ENCODE measurements at places on chromosomes 2 and 18.

GRCh38 chr2:58930537-58930936 lies 689.4 kb upstream of the FANCL start:
- no peak for DNase-seq

DNA sequence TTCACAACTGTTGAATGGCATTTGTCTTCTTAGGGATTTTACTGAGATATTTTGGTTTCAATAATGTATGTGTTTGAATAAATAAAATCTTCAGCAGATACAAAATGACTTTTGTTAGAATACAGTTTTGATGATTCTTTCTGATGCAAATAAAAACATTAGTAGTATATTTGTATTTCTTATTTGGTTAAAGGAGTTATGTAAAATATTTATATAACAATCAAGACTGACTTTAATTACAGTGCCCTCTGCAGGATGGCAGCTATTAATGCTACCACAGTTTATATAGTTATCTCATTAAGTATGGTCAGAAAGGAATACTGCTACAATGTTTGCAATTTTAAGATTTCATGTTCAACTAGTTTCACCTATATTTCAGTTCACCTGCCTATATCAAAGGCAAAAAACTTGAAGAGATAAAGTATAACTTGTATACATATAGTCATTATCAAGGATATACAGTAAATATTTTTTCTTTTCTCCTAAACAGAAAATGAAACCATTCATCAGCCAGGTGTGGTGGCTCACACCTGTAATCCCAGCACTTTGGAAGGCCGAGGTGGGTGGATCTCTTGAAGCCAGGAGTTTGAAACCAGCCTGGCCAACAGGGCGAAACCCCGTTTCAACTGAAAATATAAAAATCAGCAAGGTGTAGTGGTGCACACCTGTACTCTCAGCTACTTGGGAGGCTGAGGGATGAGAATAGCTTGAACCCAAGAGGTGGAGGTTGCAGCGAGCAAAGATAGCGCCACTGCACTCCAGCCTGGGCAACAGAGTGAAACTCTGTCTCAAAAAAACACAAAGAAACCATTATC lies 19.8 kb downstream of the ARL5A start:
- DNase-seq, result no peak

DNA sequence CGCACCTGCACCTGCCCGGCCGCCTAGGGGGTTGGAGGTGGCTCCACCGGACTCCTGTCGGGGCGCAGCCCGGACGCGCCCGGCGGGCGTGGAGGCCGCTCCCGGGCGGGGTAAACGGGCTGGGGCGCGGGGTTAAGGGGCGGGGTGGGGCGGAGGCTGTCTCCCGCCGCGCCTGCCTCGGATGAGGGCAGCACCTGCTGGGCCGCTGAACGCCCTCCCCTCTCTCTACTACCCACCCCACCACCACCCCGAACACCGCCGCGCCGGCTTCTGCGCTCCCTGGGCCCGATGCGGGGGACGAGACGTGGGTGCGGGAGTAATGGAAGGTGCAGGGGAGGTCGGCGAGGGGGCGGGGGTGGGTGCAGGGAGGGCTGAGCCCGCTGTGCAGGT lies 224.8 kb upstream of the ID2 start:
- DNase-seq, result no peak

DNA sequence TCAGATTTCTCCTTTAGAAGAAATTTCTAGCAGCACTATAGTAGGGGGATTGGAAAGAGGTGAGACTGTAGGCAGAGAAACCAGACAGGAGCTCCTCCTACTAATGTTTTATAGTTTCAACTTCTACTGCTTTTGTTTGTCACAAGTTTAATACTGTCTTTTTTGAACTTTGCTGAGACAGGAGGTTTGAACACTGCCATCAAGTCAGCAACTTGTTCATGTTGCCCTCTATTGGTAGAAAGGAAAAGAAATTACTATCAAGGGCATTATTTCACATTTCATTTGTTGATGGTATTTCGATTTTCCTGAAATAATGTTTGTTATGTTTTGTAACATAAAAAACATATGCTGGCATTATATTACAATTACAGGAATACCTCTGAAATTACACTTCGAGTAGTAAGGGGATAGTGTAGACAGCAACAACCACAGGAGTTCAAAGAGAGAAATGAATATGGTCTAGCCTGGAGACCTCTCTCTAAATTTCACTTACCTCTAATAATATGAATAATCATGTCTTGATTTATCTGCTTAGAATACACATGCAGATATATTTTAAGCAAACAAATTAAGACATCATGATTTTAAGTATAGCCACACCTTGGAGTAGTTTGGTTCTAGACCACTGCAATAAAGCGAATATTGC lies 12.4 kb upstream of the CCDC88A start:
- no peak for DNase-seq

DNA sequence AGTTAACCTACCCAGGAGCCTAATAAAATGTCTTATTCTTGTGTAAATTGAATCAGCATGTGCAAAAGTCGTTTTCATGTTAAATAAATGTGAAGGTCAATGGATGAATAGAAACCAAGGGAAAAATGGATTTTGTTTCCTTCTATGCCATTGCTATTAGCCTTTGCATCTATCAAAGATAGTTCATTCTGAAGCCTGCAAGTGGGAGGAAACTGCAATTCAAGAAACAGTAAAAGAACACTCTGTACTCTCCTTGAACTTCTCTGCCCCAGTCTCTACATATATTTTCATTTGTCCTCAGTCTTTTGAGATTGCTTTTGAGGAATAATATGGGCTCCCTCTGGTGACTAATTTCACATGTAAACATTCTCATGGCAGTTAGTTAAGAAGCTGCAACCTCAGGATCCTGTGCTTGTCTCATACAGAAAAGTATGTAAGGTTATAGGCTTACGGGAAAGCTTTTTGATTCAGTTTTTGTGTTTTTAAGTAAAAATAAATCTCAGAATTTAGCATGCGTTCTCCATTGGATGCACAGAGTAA lies 1590.0 kb upstream of the LRRTM1 start:
- no peak for DNase-seq

DNA sequence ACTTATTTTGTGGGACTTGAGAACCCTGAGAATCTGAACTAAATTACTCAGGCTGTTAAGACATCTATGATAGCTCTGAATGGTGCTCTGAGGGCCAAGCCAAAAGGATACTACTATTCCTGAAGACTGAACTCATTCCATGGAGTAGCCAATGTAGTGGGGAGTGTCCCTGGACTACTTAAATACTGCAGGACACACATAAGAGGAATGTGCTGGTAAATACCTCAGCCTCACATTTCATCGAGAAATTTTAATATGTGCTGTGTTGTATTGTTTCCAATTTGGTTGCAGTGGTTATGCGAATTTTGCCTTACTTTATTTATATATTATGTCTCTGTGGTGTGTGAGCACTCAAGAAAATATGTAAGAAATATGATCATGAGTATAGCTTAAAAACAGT lies 264.4 kb upstream of the FIGN start:
- DNase-seq, result no peak

DNA sequence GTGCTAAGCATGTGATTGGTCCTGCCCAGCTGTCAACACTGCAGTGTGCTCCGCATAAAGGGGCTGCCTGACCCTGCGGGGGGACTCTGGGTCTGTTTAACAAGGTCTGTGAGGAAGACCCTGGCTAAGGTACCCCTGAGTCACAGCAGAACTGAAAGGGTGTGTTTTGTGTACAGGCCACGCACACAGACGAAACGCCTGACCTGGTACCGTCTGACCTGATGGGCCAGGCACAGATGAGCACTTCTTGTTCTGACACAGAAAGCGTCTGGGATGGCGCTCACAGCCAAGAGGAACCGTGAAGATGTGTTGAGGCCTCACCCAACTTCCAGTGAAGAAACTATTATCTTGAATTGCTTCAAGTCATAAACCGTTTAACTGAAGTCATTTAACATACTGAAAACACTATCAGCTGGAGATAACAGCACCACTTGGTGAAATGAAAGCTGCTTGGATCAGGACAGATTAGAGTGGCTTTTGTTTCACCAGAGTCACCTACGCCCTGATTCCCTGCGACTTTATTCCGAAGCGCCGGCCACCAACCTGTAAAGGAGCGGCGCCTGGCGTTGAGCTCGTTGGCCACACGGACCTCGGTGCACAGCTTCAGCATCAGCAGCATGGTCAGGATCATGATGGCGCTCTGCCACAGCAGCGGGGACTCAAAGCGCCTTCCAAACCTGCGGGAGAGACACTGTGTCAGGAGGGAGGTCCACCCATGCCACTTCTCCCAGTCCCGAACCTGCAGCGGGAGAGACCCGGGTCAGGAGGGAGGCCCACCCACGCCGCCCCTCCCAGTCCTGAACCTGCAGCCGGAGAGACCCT lies 8.5 kb downstream of the SLC66A2 start:
- no peak for DNase-seq

DNA sequence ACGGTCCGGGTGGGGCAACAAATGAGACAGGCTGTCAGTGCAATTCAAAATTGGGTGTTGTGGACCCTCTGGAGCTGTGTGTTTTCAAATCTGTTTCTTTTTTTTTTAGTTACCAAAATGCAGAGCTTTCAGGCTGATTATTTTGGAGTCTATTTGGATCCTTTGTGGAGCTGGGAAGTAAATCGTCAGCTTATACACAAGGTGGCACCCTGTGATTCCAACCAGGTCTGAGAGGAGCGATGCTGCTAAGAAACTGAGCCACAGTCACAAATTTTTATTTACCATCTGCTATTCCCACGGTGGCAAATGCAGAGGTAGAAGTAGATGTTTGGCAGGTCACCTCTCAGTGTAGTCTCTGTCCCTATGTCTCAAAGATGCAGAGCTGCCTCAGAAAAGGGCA lies 3.8 kb upstream of the EPC2 start:
- peak; percentile 31 for DNase-seq

GRCh38 chr2:100064592-100065428 lies 77.6 kb downstream of the AFF3 start:
- no peak for DNase-seq

- DNase-seq, result no peak
Observed at GRCh38 chr2:54672590-54673456, 50.6 kb upstream of the EML6 start.

GRCh38 chr2:188551671-188552070 lies 260.0 kb downstream of the GULP1 start:
- no peak for DNase-seq

- peak; percentile 32 for DNase-seq
Observed at GRCh38 chr2:46164529-46165301, 132.5 kb upstream of the EPAS1 start.

DNA sequence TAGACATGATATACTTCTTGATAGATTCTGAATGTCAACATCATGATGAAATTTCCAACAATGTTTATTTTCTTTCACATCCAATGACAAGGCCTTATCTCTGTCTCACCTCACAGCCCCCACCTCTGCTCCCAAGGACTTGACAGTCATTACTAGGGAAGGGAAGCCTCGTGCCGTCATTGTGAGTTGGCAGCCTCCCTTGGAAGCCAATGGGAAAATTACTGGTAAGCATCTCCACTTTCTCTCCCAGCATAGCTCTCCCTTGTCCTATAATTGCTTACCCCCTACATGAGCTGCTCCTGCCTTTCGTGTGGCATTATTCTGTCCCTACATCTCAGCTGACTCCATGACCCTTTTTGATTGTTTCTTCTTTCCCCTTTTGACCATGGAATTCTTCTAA lies 821.8 kb downstream of the MBD2 start:
- DNase-seq, result no peak

DNA sequence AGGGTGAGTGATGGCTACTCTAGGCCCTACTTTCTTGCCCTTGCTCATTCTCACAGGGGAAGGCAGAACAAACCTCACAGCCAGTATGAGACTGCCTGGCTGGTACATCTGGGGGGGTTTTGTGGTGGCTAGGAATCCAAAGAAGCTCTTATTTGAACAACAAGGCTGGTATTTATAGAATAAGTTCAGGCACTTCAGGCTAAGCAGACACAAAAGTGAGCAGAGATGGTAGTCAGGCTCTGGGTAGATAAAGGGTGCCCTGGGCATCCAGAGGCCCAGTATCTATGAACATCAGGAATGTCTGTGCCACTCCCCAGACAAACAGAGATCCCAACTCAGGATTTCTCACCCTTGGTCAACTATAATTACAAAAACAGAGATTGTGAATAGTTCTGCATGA lies 57.2 kb upstream of the RTN4 start:
- DNase-seq, result no peak

GRCh38 chr18:12598181-12598930 lies 59.6 kb downstream of the SPIRE1 start:
- no peak for DNase-seq

DNA sequence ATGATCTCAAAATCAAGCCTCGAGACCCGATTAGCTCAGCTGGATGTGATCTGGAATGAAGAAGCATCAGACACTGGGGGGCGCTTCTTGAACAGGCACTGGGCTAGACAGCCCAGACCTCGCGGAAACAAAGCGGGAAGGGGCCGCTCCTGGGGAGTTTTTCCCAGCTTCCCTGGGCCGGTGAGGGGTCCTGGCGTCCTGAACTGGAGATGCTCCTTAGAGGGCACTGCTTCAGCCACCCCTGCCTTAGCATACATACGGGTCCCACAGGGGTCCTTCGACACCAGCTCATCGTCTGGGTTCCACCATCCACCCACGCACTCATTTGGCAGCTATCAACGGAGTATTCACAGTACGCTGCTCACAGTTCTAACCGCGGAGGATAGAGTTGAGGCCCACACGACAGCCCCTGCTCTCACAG lies 146.7 kb downstream of the TSN start:
- peak; percentile 43 for DNase-seq

DNA sequence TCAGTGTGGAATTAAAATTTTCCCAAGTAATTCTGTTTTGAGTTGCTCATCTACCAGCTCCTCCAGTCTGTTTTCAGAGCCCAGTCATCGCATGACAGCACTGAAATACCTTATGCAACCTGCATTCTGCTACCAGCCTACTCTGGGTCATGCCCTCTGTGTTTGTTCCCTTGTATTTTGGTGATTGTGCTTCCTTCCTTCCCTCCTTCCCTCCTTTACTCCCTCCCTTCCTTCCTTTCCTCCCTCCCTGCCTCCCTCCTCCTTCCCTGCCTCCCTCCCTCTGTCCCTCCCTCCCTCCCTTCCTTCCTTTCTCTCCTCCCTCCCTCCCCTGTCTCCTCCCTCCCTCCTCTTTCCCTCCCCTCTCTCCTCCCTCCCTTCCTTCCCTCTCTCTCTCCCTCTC lies 289.6 kb downstream of the CDH2 start:
- DNase-seq, result no peak

DNA sequence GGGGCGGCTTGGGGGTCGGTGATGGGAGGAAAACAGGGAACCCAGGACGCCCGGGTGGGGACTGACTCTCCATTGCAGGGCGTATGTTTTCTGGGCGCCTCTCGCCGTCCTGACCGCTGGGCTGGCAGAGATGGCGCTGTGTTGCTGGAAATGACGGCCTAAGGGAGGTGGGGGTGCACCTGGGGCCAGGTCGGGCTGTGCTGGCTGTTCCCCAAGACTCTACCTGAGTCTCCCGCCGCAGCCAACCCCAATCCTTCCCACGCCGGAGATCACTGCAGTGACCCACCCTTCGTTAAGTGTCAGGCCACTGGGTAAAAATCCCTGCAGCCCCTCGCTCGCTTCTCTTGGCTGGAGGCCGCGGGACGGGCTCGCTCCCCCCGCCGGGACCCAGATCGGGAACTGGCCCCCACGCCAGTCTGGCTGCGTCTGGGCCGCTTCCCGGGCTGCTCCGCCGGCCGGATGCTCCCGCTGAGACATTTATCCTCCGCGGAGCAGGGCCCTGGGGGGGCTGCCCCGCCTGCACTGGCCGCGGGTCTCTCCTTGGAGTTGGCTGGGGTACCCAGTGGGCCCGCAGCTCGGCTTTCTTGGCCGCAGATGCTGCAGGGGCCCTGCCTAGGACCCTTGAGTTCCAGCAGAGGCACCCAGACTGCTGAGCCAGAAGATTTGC lies 7.8 kb upstream of the ARMC9 start:
- no peak for DNase-seq
